ENCODE measurements at places on chromosomes 3 and 15.
A peak's percentile ranks its signal among the peaks of the same experiment; 100 is the strongest.

GRCh38 chr3:100185847-100186246, 71.5 kb upstream of the FILIP1L start:
- DNase-seq: no peak

GRCh38 chr3:106176734-106177133, 307.9 kb upstream of the CBLB start:
- DNase-seq: peak; percentile 68

- DNase-seq: no peak
Measured at GRCh38 chr15:75594276-75594675, 15.2 kb upstream of the PTPN9 start.

DNA sequence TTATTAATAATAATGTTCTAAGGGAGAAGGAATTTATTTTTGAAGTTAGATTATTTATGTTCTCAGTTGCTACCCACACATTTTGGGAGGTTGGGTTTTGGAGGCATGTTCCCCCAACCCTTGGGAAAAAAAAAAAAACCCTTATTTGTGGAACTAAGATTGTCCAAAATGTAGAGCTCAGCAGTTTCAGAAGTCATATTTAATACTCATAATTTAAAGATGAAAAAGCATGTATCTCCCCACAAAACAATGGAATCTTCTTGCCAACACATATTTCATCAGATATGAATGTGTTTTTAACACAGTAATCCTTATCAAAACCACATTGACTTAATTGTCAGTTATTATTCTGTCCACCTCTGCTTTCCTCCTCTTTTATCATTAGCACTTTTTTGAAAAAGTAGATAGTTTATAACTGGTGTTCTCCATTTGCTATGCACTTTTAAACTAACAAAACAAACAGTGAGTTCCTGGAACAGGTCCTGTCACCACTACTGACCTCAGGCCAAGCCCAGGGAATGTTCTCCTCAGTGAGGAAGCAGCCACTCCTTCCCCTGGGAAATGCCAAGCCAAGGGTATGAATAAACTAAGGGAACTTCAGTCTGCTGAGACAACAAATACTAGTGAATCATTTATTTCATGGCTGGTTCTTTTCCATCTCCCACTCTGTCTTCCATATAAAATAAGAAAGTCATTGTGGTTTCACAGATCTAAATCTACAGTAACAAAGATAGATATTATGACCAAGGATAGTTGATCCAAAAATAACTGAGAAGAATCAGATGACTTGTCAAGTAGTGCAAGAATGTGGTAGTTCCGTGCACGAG, 414.4 kb upstream of the ALCAM start:
- DNase-seq: no peak

Measured in stimulated activated naive CD8-positive, alpha-beta T cell treated with anti-CD3 and anti-CD28 coated beads, Interleukin-15, amount 100 ng/mL, for 72 hours (primary cell).